ENCODE measurements at places on chromosomes 4 and X.

- DNase-seq: peak; percentile 47
Measured at GRCh38 chrX:136574548-136574947, 42.5 kb downstream of the VGLL1 start.

DNA sequence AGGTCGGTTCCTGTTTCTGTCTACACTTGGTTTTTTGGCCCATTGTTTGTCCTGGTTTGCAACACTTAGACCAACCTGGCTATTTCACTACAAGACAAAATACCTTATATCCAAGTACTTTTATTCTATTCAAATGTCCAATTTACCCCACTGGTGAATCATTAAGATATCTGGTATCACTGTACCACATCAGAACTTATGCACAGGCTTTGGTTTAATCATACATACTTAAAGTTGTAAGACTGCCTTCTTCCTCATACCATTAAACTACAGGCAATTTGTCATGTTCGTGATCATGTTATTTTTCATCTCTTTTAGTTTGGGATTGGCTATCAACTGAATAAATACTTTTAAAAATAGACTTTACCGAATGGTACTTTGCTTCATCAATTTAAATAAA is 53.0 kb upstream of the ATOH1 start:
- DNase-seq: no peak

- DNase-seq: peak; percentile 50
Measured at GRCh38 chrX:110003167-110004156, 548 bp downstream of the TMEM164 start.

DNA sequence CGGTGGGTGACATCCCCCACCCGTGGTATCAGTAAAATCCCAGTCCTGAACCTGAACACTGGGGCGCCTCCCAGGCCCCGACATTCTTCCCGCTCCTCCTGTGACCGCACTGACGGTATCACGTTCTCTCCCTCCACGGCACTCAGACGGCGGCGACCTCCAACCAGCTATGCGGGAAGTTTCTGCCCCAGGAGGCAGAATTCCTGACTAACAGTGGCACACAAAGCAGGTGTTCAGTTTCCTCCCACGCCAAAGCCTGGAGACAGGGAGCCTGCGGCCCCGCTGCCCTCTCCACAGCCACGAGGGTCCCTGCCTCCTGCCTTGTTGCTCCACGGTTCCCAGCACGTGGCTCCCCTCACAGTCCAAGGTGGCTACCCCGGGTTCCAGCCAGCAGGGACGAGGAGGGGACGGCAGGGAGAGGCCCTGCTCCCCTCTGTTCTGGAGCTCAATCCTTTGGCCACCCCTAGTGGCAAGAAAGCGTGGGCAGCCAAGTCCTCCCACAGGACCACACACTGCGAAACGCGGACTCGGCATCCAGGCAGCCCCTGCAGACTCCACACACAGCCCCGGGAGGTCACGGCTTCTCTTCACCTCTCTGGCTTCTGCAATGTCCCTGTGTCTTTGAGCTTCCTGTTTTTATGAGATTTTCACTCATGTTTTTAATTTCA is 15.2 kb downstream of the CTBP1 start:
- DNase-seq: no peak

- no peak for DNase-seq
Measured at GRCh38 chrX:54423161-54423888, 16.9 kb upstream of the TSR2 start.
